Osteoblast (primary cell): ENCODE measurements at places on chromosomes 5 and 9.
A peak's percentile ranks its signal among the peaks of the same experiment; 100 is the strongest.

DNA sequence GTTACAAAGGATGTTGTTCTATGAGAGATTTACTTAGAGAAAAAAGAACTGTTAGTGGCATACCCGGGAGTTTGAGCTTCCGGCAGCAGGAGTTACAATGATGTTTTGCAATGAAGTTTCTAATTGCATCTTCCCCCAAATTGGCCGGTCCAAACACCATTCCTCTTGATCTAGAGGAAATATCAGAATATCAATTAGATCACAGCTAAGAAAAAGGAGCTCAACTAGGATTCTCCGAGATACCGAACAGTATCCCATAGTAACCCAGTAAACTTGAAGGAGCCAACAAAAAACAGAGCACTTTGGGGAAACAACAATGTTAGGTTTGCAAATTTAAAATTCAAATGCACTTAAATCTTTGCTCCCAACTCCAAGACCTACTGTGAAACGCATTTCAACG is 159.5 kb downstream of the TRPM6 start:
- no peak for DNase-seq

GRCh38 chr5:68928617-68929302 is 165.1 kb upstream of the SLC30A5 start:
- no peak for DNase-seq

DNA sequence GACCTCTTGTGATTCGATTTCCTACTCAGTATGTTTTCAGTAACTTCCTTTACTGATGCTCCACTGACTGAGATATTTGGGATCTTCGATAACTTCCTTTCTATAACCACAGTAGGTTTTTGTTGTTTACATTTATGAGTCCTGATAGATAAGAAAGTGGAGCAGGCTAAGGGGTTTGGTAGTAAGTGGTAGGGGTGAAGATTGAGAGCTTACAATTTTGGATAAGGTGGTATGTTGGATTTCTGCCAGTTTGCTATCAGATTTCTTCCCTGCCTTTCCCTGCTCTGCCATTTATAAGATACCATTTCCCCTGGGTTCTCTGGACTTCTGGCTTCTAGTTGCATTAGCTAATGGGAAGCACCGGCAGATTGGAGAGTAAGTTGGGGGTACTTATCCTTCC is 7.9 kb upstream of the NDUFS4 start:
- DNase-seq = no peak

DNA sequence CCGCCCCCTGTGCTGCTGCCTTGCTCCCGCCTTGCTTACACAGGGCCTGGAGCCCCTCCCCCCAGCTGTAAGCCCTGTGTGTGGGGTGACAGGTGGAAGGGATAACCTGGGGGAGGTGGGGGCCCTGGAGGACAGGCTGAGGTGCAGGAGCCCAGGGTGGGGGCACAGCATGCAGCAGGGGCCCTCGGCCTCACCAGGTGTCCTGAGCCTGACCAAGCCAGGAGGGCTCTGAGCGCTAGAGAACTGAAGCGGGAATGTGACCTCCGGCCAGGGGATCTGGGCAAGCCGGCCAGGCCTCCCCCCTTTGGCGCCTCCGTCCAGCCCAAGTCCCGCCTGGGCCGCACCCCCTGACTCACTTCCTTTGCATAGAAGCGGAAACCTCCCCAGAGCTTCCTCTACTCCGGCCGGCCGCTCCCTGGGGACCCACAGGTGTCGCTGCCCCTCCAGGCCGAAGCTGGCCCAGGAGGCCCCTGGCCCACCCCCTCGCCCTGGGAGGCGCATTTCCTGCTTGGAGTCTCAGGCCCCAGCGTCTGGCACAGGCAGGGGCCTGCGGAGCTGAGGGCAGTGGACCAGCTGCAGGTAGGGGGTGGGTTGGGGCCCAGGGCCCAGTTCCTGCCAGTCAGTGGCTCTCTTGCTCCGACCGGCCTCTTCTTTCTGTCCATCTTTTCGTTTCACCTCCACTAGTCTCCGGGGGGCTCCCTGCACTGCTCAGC is at the start of gene TOR4A:
Gene TOR4A (plus strand): TSS at position 398 of the 713 bp plus-strand sequence. CDS start 964 bp downstream, outside the sequence.
- DNase-seq = peak; percentile 100

- DNase-seq = peak; percentile 30
Observed at GRCh38 chr5:89117124-89117644, 234.2 kb upstream of the MEF2C start.

GRCh38 chr9:72958485-72959281 is 5.8 kb upstream of the ALDH1A1 start:
- DNase-seq = no peak

DNA sequence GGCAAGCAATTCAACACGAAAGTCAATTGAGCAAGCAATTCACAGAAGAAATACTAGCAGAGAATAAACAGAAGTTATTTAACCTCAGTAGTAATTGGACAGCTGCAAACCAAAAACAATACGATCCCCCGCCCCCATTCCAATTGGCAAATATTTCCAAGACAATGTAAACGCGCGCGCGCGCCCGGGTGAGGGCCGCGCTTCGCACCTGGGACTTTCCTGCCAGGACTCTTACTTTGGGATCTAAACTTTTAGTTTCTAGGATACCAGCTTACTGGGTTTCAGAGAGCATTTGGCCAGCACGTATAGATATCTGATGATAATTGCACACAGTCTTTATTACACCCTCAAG is 8.6 kb downstream of the RUFY1 start:
- DNase-seq = no peak

GRCh38 chr9:38015266-38015665 is 53.8 kb downstream of the SHB start:
- DNase-seq = peak; percentile 3

GRCh38 chr9:21097817-21098216 is 20.1 kb upstream of the IFNB1 start:
- DNase-seq = no peak

DNA sequence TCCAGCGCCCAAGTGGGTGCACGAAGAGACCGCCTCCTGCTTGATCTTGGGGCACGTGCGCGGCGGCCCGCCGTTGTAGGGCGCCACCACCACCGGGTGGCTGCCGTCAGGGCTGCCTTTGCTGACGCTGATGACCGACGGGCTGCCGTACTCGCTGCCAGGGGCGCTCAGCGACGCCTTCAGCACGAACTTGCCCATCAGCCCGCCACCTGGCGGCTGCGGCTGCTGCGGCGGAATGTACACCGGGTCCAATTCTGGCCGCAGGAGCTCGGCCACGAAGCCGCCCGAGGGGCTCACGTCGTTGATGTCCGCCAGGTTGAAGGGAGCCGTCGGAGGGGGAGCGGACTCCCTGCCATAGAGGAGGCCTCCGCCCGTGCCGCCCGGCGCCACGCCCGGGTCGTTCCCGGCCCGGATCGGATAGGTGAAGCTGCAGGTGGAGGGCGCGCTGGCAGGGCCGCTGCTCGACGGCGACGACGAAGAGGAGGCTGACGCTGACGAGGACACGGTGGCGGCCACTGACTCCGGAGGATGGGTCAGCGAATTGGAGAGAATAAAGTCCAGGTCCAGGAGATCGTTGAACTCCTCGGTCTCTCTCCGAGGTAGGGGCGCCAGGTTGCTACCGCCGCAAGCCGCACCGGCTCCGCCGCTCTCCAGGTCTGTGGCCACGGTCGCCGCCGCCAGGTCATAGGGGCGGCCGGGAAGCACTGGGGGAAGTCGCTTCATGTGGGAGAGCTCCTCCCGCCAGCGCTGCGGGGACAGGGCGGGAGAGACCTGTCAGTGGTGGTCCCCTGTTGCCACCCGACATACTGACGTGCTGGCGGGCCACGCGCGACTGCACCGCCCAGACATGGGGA is 1.8 kb downstream of the KLF4 start:
- DNase-seq = peak; percentile 69

- peak; percentile 93 for DNase-seq
Observed at GRCh38 chr5:73311291-73312110, 137.1 kb downstream of the FOXD1 start.

DNA sequence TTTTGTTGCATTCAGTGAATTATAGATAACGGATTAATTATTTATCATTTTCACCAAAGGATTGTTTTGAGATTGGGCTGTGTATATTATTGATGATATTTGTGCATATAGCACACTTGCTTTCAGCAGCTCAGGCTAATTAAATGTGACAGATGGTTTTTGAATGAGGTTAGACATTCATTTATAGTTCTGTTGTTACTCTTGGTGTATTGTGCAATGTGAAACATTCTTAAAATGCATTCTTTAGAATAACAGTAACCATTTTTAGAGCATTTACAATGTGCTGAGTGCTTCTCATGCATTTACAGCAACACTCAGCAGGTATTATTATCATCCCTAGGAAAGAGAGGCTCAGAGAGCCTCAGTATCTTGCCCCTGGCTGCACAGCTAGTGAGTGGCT is 23.8 kb downstream of the NANS start:
- DNase-seq = peak; percentile 63

- DNase-seq = peak; percentile 52
Observed at GRCh38 chr9:38651400-38652042, 31.1 kb upstream of the ANKRD18A start.

GRCh38 chr5:141709699-141710267 is 27.8 kb upstream of the ARAP3 start:
- DNase-seq = no peak

- no peak for DNase-seq
Observed at GRCh38 chr5:103772248-103772647, 209.7 kb upstream of the NUDT12 start.

DNA sequence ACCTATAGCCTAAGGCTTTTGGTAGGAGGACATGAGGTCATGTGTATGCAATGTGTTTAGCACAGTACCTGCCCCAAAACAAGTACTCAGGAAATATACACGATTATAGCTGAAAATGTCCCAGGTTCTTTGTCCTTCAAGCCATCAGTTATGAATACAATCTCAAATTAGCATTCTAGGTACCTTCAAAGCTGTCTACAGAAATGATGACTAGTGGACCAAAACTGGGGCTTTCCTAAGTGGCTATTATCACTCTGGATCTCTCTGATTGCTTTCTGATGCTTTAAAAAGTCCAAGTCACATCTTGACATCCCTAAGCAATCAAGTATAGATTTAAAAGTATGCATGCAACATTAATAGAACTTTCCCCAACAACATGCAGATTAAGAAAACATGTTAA is 93.0 kb upstream of the SLIT3 start:
- DNase-seq = no peak

GRCh38 chr9:99181621-99182020 is 40.1 kb downstream of the ALG2 start:
- no peak for DNase-seq

GRCh38 chr5:82821846-82822633 is 255.2 kb downstream of the TMEM167A start:
- no peak for DNase-seq
